Activated CD8-positive, alpha-beta memory T cell treated with anti-CD3 and anti-CD28 coated beads, Interleukin-2, amount 10 ng/mL, durations not matched to agents 7 days and 5 days (primary cell): ENCODE measurements at places on chromosomes 3 and 15. TPM values are rescaled to one million over a fixed set of nuclear protein-coding genes. Genes with fewer than 3 reads are reported as not detected.
A peak's percentile ranks its signal among the peaks of the same experiment; 100 is the strongest.

DNA sequence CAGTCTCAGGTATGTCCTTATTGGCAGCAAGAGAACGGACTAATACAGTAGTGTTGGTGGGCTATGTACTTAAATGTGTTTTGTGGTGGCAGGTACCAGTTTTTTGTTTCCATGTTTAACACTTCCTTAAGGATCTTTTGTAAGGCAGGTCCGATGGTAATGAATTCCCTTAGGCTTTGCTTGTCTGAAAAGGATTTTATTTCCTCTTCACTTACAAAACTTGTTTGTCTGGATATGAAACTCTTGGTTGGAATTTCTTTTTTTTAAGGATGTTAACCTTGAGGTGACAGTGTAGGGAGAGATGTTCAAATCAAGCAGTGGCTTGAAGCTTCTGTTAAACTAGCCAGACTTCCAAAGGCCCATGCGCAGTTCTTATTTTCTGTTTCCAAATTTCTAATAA, 122.2 kb upstream of the FGF7 start:
- H3K4me3 ChIP-seq: no peak overlapping the region
- no peaks in the 10 kb centered on the region for H3K27me3 ChIP-seq
- H3K4me1 ChIP-seq: no peaks in the 10 kb centered on the region
- DNase-seq: no peak
- H3K36me3 ChIP-seq: peaks cover 72% of the 10 kb centered on the region

DNA sequence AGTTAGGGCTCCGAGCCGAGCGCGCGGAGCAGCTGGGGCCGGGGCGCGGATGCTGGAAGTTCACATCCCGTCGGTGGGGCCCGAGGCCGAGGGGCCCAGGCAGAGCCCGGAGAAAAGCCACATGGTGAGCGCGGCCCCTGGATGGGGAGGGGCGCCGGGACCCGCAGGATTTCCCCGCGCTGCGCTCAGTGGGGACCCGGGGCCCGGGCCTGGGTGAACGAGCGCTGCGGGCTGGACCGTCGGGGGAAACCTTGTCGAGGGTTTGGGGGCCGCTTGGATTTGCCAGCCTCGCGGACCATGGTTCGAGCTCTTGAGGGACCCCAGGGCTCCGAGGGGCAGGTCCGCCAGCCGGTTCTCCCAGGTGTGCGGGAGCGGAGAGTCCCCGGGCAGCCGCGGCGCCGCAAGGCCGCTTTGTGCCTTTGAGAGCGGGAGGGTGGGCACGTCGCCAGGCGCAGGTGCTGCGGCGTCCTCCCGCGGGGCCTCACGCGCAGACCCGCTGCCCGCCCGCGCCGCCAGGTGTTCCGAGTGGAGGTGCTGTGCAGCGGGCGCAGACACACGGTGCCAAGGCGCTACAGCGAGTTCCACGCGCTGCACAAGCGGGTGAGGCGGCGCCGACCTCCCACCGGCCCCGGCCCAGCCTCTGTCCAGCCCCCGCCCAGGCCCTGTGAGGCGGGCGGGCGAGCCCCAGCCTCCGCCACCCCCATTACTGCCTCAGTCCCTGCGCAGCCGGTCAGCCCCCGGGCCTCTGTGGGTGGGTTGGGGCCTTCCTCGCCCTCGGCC, at the start of gene SNX22:
TSS of gene SNX22 (plus strand) at position 5 of the 780 bp plus-strand sequence. CDS start at position 50, 45 bp downstream.
- H3K27me3 ChIP-seq: peaks cover 11% of the 10 kb centered on the region
- H3K36me3 ChIP-seq: peaks cover 12% of the 10 kb centered on the region
- no peak for DNase-seq
- peak within 1 kb of the TSS; percentile 71 for H3K4me3 ChIP-seq
- H3K4me1 ChIP-seq: peaks cover 28% of the 10 kb centered on the region

GRCh38 chr15:34927726-34928125, 41.8 kb downstream of the AQR start:
- H3K4me3 ChIP-seq: no peak overlapping the region
- no peak for DNase-seq
- H3K4me1 ChIP-seq: peaks cover 4% of the 10 kb centered on the region
- H3K27ac ChIP-seq: no peak overlapping the region

GRCh38 chr3:8864402-8865350, 95.3 kb upstream of the OXTR start:
- H3K27me3 ChIP-seq: no peaks in the 10 kb centered on the region
- no peaks in the 10 kb centered on the region for H3K4me1 ChIP-seq
- no peak overlapping the region for H3K27ac ChIP-seq
- H3K4me3 ChIP-seq: no peak overlapping the region
- no peak for DNase-seq
- no peaks in the 10 kb centered on the region for H3K36me3 ChIP-seq

- DNase-seq: no peak
- no peak overlapping the region for H3K27ac ChIP-seq
- H3K36me3 ChIP-seq: no peaks in the 10 kb centered on the region
- H3K27me3 ChIP-seq: no peaks in the 10 kb centered on the region
These were observed 64.8 kb downstream of the SAMMSON start for GRCh38 chr3:70064194-70064779.

DNA sequence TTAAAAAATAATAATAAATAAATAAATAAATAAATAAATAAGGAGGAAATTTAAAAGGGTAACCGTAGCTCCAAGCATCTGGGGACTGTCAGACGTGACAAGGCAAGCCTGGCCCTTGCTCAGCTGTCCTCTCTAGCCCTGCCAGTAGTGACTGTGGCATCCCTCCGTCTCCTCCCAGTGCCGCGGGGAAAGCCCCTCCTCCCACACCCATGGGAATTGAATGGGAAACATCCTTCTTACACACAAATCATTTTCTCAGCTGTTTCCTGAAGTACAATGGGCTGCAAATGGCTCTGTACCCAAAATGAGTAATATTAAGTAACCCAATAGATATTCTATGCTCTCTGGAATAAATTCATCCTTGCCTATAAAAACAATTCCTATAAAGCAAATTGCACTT, 101.6 kb upstream of the RAD18 start:
- H3K27me3 ChIP-seq: no peaks in the 10 kb centered on the region
- H3K27ac ChIP-seq: no peak overlapping the region
- DNase-seq: no peak
- H3K36me3 ChIP-seq: no peaks in the 10 kb centered on the region
- H3K4me3 ChIP-seq: no peak overlapping the region

DNA sequence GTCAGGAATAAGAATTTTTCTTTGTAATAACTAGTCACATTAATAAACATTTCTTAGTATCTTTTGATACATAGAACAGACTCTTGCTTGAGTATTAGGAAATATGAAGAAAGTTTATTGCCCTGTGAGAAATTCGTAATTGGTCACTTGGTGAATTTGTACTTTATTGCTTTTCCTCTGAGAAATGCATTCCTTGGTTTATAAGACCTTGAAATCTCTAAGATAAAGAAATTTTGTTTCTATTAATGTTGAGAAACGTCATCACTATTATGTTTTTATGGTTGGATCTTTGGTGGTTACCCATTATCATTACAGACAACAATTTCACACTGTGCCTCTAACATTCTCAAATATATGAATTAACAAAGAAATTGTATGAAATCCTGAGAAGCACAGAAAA, 652.0 kb upstream of the NECTIN3 start:
- H3K4me3 ChIP-seq: no peak overlapping the region
- no peak overlapping the region for H3K27ac ChIP-seq
- peaks cover 2% of the 10 kb centered on the region for H3K4me1 ChIP-seq
- H3K27me3 ChIP-seq: no peaks in the 10 kb centered on the region
- DNase-seq: no peak
- no peaks in the 10 kb centered on the region for H3K36me3 ChIP-seq

The CYP1A1 gene
- 1.2 TPM for total RNA-seq

The SLC12A1 gene
- not detected for total RNA-seq
